ENCODE measurements at places on chromosomes 2 and 18.

GRCh38 chr2:169386722-169387121, 24.4 kb upstream of the LRP2 start:
- no peak for DNase-seq

DNA sequence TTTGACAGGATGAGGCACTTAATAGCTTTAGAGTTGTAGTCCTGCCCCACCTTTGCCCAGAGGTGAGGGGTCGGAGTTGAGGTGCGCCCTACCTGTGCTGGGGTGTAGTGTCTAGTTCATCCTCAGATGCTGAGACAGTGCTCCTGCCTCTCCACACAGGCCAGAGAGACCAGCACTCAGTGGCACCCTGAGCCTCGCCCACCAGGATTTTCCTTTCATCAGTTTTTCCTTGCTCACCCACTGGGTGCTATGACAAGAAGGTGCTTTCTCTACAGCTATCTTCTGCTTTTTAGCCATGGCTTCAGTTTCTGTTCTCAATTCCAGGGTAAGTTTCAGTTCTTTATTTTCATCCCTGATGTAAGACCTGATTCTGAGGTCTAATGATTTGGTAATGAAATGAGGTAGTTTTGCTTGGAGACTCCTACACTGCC, 16.8 kb upstream of the TMEM131 start:
- peak; percentile 23 for DNase-seq

DNA sequence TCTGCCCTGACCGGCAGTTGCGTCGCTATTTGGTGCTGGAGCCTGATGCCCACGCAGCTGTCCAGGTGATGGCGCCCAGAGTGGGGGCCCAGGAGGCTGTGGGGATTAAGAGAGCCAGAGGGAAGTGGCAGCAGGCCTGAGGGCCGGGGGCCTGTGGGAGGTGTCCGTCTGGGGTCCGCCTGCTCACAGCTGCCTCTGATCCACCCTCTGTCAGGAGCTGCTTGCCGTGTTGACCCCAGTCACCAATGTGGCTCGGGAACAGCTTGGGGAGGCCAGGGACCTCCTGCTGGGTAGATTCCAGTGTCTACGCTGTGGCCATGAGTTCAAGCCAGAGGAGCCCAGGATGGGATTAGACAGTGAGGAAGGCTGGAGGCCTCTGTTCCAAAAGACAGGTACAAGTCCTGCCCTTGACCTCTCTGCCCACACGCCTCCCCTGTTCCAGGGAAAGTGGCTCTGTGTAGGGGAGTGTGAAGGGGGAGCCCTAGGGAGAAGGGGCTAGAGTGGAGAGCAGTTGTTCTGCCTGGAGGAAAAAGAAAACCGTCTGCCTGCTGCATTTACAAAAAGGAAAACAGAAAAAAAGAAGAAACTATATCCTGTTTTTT, 11.6 kb downstream of the STK11IP start:
- DNase-seq, result no peak

GRCh38 chr2:206442474-206442832, 879 bp upstream of the ADAM23 start:
- no peak for DNase-seq

- no peak for DNase-seq
These were observed 37.6 kb downstream of the PTPN18 start for GRCh38 chr2:130393318-130393910.

DNA sequence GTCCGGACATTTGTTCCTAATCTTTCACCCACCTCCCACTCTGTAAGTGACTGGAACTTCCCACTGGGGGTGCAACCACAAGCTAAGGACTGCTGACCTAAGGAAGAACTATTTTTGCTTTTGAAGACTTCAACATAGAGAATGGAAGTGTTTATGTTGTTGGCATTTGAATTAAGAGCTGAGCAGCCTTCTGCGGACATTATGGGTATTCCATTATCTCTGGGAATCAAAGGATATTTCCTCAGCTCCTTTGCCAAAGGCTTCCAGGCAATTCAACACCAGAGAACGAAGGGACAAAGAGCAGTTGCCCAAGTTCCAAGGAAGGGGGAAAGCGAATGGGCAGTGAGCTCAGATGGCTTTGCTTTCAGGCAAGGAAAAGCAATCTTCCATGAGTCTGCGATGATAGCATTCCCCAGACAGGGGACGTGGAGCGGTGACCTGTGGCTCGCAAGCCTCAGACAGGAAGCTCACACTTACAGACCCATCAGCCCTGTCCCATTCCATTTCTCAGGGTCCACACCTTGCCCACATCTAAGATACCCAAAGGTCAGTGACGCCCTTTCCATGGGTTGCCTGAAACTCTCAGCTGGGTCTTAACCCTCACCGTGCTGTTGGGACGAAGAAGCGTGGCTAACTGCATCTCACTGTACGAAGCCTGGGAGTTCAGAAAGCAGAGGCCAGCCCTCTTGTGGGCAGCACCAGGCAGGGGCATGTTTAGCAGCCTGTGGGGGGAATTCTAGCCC, 116.8 kb downstream of the COPS8 start:
- no peak for DNase-seq

GRCh38 chr2:240568678-240569522, 616 bp downstream of the RNPEPL1 start:
- no peak for DNase-seq

DNA sequence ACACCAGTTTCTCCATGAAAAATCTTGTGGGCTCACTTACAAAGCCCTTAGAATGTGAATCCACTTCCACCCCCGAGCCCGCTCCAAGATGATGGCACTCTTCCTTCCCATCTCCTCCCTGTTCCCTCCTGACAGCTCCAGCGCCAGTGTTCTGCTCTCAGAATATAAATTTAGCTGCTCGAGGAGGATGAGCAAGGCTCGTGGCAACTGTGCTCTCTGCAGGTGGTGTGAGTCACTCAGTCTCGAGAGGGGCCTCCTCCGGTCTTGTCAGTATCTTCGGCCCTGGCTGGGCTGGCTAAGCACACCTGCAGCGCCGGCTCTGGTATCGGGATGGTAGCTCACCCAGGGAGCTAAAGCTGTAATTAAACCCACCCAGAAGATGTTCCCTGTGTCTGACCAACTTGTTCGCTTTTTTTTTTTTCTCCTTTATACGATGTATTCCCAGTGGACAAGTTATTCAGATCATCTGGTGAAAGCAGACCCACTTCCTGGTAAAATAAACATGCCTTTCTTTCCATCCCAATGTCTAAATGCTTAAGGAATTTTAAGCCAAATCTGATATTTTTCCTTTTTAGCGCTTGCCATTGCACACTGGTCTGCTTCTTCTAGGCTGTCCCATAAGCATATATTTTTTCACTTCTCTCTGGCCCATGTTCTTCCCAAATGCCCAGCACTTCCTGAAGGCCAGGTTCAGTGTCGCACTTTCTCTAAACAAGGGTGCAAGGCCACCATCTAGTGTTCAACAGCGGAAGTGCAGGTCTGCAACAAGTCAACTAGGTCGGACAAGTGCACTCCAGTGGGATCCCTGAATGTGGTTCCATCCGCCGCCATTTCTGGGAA, 31.4 kb upstream of the YPEL5 start:
- peak; percentile 66 for DNase-seq

DNA sequence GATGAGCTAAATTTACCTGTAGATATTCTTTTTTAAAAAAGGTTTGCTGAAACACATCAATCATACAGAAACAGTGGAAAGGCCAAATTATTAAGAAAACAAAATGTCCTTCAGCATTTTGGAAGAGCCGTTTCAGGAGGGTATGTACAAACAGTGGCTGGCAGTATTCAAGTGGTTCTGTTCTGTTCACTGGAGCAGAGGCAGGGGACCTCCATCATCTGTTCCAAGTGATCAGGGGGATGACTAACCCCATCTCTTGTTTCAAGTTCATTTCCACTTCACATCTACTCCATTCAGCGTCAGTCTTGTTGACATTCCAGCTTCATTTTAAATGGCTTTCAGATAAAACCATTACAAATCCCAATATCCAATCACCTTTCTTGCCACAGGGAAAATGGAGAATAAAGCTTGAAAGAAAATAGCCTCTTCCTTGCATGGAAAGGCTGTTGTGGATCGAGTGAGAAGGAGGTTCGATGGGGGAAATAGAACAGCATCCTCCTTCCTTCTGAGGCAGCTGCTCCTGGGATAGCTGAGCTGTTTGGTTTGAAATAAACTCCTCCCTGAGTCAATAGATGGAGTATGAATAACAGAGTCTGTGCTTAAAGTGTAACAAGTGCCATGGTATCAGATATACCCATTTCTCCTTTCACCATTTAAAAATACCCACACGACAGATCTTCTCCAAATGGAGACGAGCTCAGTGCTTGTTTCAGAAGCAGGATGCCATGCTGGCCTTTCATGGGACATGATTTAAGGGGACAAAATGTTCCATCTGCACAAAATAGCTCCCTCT, 63.7 kb upstream of the OTOF start:
- no peak for DNase-seq

DNA sequence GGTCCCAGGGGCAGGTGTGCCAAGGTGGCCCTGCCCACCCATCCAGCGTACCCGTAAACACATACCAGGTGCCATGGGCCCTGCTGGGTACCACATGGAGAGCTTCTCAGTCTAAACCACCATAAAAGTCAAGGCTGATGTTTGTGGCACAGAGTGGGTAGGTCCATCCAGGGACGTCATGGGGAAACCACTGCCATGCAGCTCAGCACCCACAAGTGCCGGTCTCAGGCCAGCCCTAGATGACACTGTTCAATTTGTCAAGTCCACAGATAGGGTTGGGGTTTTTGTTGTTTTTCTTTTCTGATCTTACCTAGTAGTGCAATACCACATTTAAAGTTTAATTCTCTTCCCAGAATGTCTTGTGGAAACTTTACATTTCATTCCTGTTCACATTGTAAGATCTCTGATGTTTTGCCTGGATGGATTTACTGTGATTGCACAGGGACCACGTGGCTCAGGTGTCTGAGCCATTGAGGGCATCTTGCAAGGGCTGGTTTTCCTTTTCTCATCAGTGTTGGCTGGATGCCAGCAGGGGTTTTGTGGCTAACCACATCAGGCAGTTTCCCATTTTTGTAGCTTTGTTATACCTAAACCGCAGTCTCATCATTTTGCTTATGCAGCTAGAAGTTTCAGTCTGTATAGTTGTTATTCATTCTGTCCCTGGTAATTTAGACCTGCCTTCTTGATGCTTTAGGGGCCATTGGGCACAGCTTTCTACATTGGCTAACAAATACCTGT, 64.7 kb downstream of the STK25 start:
- peak; percentile 90 for DNase-seq

GRCh38 chr2:160375802-160376469, 117.7 kb downstream of the RBMS1 start:
- DNase-seq, result no peak

DNA sequence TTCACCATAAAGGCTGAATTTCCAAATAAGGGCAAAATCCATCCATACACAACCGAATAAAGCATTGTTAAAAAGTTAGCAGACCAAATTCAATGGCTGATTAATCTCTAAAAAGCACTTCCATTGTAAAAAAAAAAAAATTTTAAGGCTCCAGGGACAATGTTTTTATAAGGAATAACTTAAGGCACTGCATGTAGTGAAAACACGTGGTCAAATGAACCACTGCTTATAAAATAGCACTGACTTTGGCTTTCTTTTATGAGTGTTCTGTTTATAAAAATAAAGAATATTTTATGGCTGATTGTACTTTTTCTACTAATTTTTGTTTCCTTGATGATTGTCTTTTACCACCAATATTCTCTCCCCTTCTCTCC, 409.3 kb upstream of the KCNH7 start:
- DNase-seq, result no peak

DNA sequence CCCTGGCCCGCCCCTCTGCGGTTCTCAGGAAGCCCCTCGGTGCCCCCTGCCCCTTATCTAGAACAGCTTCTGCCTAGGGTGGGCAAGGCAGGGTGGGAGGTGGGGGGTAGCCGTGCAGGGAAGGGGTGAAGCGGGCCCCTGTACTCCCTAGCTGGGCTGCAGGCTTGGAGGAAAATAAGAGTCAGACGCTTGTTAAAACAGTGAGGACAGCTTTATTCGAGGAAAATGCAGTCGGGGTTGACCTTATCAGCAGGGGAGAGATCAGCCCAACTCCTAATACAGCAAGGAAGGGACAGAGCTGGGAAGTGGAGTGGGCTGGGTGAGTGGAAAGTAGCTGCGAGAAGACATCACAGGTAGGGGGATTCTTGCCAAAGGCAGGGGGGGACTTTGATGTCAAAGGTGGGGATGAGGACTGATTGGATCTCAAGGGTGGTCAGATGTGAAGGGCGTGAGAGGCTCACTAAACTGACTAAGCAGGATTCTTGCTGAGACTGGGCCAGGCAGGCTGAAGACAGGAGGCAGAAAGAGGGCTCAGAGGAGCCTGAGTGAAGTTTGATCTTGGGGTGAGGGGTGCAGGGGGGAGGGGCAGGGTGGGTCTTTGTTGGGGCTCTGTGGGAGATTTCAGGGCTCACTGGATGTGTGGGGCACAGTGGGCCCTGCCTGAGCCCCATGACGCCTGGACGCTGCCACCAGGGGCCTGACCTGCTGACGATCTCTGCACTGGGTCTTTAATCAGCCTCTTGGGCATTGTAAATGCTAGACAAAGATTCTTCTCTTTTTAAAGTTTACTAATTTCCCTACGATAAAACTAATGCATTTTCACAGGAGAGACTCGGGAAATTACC, 29.9 kb downstream of the HPCAL1 start:
- DNase-seq, result no peak

GRCh38 chr2:100257939-100258338, 64.4 kb downstream of the LONRF2 start:
- DNase-seq, result no peak

DNA sequence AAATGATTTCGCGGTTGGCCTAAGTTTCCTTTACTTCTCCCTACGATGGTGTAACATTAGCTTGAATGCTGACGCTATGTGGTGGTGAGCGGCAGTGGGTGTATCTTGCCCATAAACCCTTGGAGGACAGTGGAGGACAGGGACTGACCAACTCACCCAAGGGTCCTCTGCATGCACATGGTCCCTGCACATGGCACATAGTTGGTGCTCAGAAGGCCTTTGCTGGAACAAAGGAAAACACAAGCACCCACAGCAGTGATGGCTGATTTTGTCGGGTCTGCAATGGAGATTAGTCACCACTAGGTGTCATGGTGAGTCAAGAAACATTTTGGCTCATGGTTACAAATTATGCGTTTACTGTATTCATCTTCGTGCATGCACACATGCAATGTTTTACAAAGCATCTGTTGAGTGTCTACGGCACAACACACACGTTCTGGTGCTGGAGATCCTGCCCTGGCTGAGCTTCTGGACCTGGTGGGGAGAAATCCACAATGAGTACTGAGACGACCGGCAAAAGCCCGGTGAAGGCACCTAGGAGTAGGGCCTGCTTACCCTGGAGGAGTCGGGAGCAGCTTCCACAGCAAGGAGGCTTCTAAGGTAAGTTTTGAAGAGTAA, 44.0 kb downstream of the PDCL3 start:
- DNase-seq, result peak; percentile 52

All from CD4-positive, alpha-beta T cell treated with Interleukin-21 for 1 hour (primary cell).